ENCODE measurements at places on chromosomes 5 and 9. TPM values are rescaled to one million over a fixed set of nuclear protein-coding genes. Genes with fewer than 3 reads are reported as not detected.

- DNase-seq, result no peak
Measured at GRCh38 chr9:88187631-88188030, 49.4 kb upstream of the SPATA31C2 start.

GRCh38 chr9:96611302-96611701, 8.3 kb downstream of the CDC14B start:
- no peak for DNase-seq

DNA sequence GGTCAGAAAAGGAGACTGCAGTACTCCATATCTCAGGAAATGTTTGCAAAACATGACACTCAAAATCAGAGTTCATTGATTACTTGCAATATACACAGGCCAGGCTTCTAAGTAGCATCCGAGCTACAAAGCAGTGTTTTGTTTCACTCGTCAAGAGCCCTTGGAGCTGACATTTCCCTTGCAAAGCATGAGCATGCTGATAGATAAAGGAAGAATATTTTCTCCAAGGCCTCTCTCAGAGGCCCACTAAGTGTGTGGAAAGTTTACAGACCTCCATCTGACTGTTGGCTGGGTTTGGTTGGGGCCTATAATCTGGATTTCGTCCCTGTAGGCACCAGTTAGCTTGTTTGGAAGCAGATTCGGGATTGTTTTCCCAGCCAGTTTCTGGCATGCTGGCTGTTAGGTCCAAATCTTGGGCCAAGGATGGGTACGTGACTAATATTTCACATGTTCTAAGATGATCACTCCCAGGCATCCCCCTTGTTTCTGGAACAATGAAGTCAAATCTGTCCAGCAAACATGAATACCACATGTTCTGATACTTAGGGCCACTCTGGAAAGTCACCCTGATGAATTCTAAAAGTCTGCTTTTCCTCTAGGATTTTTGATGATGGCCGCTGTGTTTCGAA, 161.3 kb downstream of the RFK start:
- DNase-seq, result no peak

- no peak for DNase-seq
Measured at GRCh38 chr5:159971931-159972461, 36.9 kb upstream of the TTC1 start.

DNA sequence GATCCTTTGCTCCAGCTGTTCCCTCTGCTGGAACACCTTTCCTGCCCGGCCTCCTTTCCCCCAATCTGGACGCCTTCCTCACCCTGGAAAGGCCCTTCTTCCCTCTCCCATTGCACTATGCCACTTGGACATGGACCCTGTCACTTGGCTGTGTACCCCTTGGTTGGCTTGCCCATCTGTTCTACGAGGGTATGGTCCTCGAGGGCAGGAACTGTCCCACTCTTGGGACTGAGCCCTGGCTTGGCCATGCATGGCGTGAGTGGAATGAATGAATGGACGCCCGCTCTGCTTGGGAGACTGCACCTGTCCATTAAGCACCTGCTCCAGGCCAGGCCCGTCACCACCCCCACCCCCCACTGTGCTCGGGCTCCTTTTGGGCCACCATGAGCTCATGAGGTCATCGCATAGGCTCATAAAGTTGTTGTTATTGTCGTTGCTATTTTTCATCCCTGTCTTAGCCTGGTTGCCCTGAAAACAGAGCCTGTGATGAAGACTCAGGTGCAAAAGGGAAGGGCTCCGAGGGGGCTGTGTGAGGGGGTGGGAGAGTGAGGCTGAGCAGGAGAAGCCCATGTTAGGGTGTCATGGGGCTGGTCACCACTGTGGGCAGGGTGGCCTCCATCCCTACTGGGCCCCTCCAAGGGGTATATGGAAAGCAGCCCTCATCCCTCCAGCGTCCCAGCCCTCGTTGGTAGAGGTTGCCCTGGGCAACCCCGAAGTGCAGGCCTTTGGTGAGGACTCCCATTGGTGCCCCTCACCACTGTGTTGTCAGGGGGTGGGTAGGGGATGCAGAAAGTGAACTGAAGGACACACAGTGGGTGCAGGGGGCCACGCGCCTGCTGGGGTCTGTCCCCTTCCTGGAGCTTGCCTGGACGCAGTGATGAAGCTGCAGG, 57.2 kb upstream of the IER5L start:
- no peak for DNase-seq

The EGFLAM gene
- total RNA-seq, result 1.1 TPM

The PCSK5 gene
- 2.4 TPM for total RNA-seq

- no peak for DNase-seq
Measured at GRCh38 chr9:112858625-112859147, 32.0 kb downstream of the SLC46A2 start.

- DNase-seq, result no peak
Measured at GRCh38 chr5:14829396-14829795, 42.2 kb downstream of the ANKH start.

The SLC34A1 gene
- not detected for total RNA-seq

DNA sequence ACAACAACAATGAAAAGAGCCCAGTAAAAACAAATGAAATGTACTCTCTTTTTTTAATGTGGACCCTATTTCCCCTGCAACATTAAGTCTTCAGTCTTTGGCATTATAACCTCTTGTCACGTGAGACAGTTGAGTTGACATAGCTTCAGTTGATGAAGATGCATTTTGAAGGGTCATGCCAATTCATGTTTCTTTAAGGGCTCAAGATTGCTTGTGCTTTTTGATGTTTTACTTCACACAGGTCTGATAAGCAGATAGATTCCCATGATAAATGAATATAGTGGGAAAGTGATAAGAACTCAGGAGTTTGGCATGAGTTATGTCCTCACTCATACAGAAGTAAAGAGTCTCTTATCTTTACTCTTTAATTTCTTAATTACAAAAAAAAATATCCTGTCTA, 229.4 kb downstream of the SNCAIP start:
- no peak for DNase-seq

DNA sequence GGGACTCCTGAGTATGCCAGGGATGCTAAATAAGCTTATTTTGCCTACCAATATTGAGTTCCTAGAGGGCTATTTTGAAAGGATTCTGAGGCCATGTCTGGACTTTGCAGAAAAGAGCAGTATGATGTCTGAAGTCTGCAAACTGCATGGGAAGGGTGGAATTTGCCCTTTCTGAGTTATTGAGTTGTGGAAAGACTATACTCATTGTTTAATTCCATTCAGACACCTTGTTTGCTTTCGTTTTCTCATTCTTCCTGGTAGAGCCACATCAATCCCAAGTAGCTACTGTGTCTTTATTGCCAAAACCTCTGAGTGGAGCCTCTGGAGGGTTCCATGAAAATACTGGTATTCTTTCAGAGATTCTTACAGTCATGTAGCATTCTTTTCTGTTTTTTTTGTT, 50.9 kb upstream of the PPP1R2B start:
- no peak for DNase-seq

DNA sequence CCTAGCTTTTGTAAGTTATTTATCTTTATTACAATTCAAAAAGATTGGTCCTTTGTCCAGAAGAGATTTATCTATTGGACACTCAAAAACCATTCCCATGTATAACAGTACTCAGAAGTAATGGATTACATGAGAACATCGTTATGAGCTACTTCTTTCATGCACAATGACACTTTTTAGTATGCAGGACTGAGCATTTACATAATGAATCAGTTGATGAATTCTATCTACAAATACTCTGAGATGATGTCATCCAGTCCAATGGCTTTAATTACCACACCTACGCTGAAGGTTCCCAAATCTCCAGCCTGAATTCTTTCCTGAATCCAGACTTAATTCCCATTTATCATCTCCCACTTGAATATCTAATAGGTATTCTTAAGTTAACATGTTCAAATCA, 75.3 kb downstream of the PTBP3 start:
- no peak for DNase-seq

DNA sequence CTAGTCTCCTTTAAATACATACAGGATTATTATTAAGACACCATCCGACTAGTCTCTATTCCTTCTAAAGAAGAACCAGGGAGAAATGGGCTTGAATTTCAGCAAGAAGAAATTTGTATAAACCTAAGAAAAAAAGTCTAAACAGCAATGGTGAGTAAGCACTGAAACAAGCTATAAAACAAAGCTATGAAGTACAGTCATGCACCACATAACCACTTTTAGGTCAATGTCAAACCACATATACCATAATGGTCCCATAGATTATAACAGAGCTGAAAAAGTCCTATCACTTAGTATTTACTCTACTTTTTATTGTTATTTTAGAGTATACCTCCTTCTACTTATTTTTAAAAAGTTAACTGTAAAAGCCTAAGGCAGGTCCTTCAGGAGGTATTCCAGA, 102.0 kb upstream of the NFIB start:
- DNase-seq, result peak; percentile 87

The HK3 gene
- total RNA-seq, result 1.6 TPM

GRCh38 chr5:39656600-39656999, 231.8 kb upstream of the DAB2 start:
- no peak for DNase-seq

GRCh38 chr9:36598273-36598672, 25.6 kb downstream of the MELK start:
- DNase-seq, result no peak

The FOXD4L5 gene
- not detected for total RNA-seq

GRCh38 chr5:180639741-180640610, 9.4 kb downstream of the FLT4 start:
- no peak for DNase-seq

DNA sequence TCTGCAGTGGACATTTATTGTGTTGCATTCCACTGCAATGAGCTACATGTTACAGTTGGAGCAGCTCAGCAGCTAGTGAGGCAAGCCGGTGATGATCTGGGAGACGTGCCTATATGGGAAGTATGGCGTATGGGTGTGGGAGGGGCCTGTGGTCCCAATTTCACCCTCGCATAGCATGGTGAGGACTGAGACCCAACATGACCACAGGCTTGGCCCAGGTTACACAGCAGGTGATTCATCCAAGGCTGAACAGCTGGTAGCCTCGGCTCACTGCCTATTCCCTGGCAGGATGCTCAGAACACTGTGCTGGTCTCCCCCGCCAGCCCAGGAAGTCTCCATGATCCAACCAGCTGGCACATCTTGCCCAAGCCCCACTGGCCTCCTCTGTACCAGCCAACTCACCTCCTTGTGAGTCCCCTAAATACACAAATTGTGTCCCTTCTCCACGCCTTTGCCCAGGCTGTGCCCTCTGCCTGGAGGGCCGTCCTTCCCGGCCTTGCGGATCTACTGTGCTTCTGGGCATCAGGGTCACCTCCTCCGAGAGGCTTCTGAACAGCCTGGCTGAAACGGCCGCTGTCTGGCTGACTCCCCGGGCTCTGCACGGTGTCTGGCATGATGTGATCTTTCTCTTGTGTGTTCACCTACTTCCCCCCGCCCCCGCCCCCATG, 81.4 kb downstream of the NSUN2 start:
- DNase-seq, result peak; percentile 39

- DNase-seq, result no peak
Measured at GRCh38 chr5:137176126-137176525, 323.0 kb downstream of the SPOCK1 start.

GRCh38 chr9:69412741-69413150, 87.7 kb downstream of the ENTREP1 start:
- DNase-seq, result no peak

The STPG3 gene
- not detected for total RNA-seq

- no peak for DNase-seq
Measured at GRCh38 chr9:19162956-19163355, 35.7 kb upstream of the PLIN2 start.

The CD14 gene
- total RNA-seq, result not detected
